Activated CD4-positive, alpha-beta T cell treated with anti-CD3 and anti-CD28 coated beads for 1 hour (primary cell): ENCODE measurements at places on chromosomes 16 and 17.

GRCh38 chr16:12611006-12611477 is 192.6 kb downstream of the CPPED1 start:
- DNase-seq, result no peak

GRCh38 chr17:22512997-22513538 is 820.7 kb downstream of the KCNJ18 start:
- no peak for DNase-seq

DNA sequence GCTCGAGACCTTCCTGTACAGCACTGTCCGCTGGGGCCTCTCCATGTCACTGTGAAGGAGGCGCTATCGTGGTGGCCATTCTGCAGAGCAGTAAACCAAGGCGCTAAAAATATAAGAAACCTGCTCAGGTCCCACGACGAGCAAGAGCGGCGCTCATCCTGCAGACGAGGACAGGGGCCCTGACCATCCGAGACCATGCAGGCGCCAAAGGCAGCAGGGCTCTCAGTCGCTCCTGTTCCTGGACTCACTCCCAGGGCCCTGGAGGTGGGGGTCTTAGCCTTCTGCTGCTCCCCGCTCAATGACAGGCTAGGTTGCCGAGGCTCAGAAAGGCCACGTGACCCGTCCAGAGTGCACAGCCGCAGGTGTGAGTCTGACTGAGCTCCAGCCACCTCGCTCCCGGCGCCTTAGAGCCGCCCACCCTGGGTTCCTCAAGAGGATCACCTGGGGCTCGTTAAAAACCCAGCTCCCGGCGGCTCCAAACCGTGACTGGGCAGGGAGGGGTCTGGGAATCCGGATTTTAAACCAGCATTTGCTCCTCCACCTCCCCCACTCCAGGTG is 509 bp upstream of the ATP2C2 start:
- no peak for DNase-seq

DNA sequence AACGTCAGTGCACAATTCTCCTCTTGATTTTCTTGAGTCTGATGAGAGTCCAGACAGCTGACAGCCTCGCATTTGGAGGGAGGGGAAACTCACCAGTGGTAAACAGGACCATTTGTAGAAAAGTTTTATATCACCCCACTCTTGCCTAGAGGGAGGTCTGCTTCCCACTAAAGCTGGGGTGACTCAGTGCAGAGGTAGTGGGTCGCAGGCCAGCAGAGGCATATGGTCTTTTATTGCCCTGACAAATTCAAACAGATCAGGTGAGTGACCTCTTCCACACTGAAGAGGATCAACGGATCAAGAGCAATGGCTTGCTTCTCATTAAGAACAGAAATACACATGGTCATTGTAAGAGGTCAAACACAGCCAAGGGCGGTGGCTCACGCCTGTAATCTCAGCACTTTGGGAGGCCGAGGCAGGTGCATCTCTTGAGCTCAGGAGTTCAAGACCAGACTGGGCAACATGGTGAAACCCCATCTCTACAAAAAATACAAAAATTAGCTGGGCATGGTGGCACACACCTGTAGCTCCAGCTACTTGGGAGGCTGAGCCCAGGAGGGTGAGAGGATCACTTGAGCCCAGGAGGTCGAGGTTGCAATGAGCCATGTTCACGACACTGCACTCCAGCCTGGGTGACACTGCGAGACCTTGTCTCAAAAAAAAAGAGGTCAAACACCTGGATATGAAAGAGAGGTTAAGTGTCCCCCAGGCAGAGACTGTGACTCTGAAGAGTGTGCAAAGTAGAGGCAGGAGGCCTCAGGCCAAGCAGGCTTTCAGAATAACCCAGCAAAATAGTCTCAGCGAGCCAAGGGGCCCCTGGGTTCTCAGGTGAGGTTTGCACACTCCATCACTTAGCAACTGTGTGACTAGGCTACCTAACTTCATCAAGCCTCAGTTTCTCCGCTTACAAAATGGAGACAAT is 56.5 kb upstream of the ERN1 start:
- DNase-seq, result no peak

GRCh38 chr17:55343900-55344513 is 77.6 kb downstream of the MMD start:
- no peak for DNase-seq

DNA sequence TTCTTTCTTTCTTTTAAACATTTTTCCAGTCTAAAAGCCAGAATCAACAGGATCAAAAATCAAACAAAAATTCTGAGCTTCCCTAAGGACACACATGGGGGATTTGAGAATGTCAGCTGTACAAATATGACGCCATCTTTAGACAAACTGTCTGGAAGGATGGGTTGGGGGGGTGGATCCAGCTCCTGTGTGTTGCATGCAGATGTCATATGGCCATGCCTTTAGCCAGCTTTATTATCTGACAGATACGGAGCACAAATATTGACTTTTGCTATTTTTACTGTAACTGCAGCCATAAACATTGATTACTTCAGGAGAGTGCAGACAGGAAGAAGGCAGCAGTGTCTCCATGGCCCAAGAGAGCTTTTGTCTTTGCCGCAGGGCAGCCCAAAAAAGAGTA is 279.4 kb upstream of the ELAC2 start:
- no peak for DNase-seq

DNA sequence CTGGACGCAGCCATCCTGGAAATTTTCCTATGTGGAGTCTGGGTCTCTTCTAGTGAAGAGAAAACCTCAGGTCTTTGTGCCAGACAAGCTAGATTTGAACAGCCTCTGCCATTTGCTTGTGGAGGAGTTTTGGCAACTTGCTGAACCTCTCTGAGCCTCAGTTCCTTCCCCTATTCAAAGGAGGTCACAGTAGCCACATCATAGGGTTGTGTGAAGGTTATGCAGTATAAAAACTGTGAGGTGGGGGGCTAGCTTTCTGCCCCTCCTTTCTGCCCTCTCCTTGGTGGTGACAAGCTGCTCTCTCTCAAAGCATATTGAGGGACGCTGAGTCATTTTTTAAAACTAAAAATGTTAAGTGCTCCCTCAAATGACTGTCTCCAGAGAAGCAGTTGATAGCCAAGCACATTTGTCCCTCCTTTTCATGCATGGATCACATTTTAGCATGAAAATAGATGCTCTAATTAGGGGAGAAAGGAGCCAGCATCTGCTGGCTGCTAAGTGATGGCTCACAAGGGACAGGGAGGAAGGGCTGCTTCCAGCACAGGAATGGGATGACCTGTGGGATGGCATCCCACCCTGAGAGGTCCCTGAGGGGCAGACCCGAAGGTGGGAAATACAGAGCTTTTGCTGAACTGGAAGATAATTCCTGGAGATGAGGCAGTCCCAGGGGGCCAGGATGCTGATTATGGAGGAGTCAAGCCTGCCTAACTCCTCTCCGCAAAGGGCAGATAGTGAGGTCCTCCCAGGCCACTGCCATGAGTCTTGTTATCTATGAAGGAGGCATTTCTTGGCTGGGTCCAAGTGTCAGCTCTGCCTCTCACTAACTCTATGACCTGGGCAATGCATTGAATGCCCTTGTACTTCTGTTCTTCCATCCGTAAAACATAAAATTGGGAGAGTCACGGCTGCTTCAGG is 218.8 kb downstream of the RAB11FIP4 start:
- no peak for DNase-seq

GRCh38 chr17:8391711-8392110 is 5.9 kb downstream of the RNF222 start:
- DNase-seq, result no peak

GRCh38 chr16:75624921-75625334 is 1.8 kb upstream of the ADAT1 start:
- no peak for DNase-seq

DNA sequence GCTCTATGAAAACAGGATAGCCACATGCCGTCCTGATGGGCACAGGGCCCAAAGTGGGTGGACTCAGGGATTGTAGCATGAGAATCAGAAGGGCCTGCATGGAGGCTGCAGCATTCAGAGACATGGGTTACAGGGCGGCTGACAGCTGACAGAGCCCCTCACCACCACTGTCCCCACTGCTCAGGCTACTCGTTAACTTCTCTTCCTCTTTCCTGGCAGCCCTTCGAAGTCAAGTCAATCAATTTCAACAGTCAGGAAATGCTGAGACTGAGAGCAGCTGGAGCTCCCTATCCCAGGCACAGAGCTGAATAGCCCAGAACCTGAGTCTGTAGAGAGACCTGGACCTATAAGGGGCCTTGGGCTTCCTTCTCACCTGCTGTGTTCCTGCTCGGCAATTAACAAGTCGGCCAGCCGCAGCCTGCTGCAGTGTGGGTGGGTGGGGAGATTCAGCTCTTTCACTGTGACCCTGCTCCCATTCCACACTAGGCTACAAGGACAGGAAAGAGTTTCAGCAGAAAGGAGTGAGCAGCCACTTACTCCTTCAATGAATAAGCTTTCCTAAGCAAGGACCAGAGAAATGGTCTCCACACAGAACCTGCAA is 76.9 kb downstream of the TEX14 start:
- DNase-seq, result no peak

- DNase-seq, result peak; percentile 66
These were observed 1.3 kb upstream of the HIC1 start for GRCh38 chr17:2053380-2054261.

- no peak for DNase-seq
These were observed 9.2 kb upstream of the NUDT16L1 start for GRCh38 chr16:4684058-4684715.

DNA sequence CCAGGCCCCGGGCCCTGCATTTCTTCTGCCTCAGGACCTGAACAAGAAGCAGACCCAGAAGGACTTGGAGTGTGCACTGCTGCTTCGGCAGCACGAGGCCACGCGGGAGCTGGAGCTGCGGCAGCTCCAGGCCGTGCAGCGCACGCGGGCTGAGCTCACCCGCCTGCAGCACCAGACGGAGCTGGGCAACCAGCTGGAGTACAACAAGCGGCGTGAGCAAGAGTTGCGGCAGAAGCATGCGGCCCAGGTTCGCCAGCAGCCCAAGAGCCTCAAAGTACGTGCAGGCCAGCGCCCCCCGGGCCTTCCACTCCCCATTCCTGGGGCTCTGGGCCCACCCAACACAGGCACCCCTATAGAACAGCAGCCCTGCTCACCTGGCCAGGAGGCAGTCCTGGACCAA is 9.2 kb downstream of the HIRIP3 start:
- no peak for DNase-seq

- no peak for DNase-seq
These were observed 15.7 kb downstream of the ETV4 start for GRCh38 chr17:43530288-43531081.

DNA sequence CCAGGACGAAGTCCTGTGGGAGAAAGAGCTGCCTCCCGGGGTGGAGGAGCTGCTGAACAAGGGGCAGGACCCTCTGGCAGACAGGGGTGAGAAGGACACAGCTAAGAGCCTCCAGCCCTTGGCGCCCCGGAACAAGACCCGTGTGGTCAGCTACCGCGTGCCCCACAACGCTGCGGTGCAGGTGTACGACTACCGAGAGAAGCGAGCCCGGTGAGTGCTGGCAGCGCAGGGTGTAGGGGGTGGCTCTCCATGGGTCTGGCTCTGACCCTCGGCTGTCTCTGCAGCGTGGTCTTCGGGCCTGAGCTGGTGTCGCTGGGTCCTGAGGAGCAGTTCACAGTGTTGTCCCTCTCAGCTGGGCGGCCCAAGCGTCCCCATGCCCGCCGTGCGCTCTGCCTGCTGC is 21.4 kb downstream of the MVP start:
- DNase-seq, result no peak

GRCh38 chr17:427327-427726 is 74.7 kb upstream of the RPH3AL start:
- no peak for DNase-seq

- no peak for DNase-seq
These were observed 69.0 kb downstream of the CHD9 start for GRCh38 chr16:53123747-53124146.

DNA sequence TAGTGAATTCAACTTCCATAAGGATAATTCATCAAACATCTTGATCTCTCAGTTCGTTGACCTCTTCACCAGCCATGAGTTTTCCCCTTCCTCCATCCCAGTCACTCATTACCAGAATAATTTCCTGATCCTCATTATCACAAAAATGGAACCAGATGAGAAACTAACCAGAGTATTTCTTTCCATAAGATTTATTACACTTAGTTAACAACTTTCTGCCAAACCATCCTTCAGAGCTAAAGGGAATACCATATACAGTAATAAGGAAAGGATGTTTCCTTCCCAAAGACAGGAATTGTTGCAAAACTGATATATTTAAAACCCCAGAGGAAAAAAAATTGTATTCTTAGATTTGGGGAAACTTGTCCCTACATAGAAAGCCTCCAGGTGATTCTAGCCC is 8.6 kb downstream of the KRTAP29-1 start:
- no peak for DNase-seq

GRCh38 chr16:23334457-23334853 is 32.4 kb downstream of the SCNN1B start:
- DNase-seq, result no peak

- no peak for DNase-seq
These were observed 361.4 kb downstream of the CA10 start for GRCh38 chr17:51797150-51797549.

- peak; percentile 5 for DNase-seq
These were observed 29.0 kb downstream of the IL21R start for GRCh38 chr16:27430923-27431484.

GRCh38 chr16:15672514-15673167 is 22.6 kb downstream of the NDE1 start:
- DNase-seq, result peak; percentile 50

DNA sequence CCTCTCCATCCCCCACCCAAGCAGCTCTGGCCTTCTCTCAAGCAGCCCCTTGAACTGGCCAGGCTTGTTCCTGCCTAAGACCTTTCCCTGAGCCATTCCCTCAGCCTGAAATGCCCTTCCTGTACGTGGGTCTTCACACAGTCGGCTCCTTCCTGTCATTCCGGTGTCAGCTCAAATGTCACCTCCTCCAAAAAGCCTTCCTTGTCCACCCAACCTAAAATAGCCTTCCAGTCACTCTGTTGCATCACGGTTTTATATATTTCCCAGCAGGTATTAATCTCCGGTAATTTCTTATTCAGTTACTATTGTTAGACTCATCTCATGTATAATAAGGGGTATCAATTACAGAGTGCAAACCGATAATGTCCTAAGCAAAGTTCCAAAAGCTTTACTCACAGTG is 51.8 kb downstream of the C17orf67 start:
- DNase-seq, result no peak

DNA sequence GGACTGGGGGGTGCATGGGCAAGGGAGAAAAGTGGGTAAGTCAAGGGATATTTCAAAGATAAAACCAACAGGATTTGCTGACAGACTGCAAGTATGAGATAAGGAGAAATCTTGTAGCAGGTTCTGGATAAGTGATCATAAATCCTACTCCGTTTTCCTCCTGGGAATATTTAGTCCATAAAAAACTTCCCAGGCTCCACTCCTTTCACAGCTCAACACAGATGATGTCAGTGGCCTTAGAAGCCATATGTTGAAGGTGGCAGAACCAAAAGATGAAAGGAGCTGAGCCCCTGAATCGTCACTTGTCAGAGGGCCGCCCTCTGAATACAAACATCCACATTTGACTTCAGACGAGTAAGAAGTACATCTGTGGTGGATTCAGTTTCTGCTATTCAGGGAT is 71.7 kb downstream of the GRIN2A start:
- no peak for DNase-seq
